K562 (cell line): ENCODE measurements at places on chromosomes 2 and 18. TPM values are rescaled to one million over a fixed set of nuclear protein-coding genes. Genes with fewer than 3 reads are reported as not detected.

The SH3RF3 gene
- total RNA-seq: 0.02 TPM in 2 replicates

The EVA1A gene
- total RNA-seq: not detected in 2 replicates

The WNT6 gene
- not detected in 2 replicates for total RNA-seq

The NTSR2 gene
- total RNA-seq: not detected in 2 replicates

The REG1A gene
- total RNA-seq: 3.1 and 4.9 TPM in 2 replicates
